Gastrocnemius medialis (tissue), 4 donors: ENCODE measurements at places on chromosomes 7 and 10.

GRCh38 chr10:126090443-126090842 is 194.1 kb downstream of the FANK1 start:
- DNase-seq: no peak

- no peak for DNase-seq
Observed at GRCh38 chr10:120765226-120765803, 85.8 kb upstream of the WDR11 start.

DNA sequence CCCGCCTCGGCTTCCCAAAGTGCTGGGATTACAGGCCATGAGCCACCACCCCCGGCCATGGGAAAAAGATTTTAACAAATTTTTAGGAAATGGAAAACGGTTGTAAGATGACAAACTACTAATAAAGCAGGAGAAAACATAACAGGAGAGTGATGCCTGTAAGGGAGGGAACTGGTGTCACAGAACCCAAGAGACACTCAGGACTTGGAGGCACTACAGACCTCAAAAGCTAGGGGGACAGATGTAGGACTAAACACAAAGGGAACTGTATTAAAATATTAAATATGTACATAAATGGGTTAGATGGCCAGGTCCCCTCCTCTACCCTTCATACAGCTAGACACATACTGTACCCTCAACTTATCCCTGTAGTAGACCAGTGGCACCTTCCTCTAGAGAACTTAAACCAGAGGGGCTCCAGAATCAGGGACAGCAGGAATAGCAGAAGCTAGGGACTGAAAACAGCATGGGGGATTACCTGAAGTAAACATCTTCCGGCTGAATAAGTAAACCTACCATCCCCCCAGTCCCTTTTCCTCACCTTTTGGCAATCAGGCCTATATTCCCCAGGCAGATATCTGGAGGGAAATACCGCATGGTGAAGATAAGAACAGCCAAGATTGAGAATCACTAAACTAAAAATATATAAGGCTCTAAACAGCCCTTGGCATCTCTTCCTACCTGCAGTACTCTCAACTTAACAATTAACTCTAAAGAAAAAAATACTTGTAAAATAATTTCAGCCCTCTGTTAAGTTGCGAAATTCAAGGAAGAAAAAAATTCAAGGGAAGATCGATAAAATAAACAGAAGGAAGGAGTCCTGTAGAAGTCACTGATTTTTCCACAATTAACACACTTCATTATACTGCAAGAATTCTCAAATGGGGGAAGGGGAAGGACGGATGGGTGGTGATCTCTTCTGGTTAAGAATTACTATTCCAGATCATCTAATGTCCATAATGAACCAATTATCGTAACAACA is 15.5 kb downstream of the TM9SF3 start:
- DNase-seq: no peak

- no peak for DNase-seq
Observed at GRCh38 chr7:131321656-131322055, 6.0 kb upstream of the MKLN1 start.

DNA sequence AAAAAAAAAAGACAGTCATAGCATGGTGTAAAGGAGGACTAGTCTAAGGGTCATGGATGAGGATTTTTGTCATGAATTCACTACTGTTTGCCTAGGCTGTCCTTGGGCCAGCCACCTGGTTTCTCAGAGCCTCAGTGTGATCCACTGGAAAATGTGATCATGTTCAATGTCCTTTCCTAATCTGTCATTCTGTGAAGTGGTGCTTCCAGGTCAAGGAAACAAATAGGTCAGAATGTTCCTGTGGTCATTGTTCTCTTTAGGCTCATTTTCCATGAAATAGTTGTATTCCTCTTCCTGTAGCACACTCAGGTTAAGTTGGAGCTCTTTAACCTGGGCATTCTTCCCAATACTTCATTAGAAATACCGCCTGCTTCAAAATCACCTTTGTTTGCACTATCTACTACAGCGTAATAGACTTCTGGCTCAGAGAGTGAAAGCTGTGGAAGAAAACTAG is 16.5 kb downstream of the CD36 start:
- DNase-seq: no peak

- no peak for DNase-seq
Observed at GRCh38 chr7:129169171-129169671, 19.2 kb upstream of the SMO start.

DNA sequence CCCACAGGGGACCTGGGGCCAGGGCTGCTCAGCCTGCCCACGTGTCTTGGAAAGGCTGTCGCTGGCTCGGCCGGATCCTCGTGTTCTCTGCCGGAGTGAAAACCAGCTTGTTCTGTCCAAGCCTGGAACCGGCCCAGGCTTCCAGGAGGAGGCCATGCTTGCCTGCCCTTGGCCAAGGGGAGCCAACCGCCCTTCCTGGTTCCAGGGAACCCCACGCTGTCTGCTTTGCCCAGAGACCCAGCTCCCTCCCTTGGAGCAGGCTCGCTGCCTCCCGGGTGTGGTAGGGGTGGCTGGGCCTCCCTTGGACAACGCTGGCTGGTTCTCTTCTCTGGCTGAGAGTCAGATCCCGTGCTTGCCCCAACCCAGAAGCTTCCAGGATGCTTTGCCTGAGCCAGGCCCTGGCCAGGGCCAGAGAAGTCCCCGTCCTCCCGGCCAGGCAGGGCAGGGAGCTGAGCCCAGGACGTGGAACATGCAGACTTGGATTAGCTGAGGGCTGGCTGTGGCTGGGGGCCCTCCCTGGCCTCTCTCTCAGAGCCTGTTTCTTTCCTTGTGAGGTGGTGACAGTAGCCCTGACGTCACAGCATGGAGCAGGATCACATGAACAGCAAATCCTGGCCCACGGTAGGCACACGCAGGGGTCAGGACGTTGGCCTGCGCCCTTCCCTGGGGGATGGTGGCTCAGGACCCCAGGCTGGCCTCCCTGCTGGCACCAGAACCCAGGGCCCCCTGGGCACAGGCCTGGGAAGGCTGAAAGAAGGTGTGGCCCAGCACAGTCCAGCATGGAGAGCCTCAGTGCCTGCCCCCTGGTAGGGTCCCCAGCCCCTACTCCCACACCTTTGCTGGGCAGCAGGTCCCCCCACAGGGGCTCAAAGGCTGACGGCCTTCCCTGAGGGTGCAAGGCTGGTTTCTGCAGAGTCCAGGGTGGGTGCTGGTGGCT is 67.5 kb downstream of the PWWP2B start:
- DNase-seq: peak; percentile 93

DNA sequence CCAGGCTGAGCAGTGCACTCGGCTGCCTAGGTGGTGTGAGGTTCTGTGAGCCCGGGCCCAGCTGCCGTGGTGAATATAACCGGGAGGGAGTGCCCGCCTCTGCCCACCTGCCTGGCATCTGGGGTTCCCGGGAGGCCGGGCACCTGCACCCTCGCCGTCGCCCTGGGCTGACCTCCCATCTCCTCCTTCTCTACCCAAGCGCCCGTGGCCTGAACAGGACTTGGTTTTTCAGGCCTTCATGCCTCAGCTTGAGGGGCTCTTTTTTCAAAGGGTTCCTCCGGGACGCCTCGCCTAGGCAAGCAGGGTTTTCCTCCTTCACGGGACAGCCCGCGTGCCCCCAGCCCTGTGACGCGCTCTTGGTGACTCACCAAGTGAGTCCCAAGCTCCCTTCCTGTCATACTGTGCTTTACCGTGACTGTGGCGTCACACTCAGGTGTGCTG is 9.9 kb downstream of the INPP5A start:
- no peak for DNase-seq

- DNase-seq: no peak
Observed at GRCh38 chr10:124025152-124025551, 68.2 kb downstream of the CHST15 start.

DNA sequence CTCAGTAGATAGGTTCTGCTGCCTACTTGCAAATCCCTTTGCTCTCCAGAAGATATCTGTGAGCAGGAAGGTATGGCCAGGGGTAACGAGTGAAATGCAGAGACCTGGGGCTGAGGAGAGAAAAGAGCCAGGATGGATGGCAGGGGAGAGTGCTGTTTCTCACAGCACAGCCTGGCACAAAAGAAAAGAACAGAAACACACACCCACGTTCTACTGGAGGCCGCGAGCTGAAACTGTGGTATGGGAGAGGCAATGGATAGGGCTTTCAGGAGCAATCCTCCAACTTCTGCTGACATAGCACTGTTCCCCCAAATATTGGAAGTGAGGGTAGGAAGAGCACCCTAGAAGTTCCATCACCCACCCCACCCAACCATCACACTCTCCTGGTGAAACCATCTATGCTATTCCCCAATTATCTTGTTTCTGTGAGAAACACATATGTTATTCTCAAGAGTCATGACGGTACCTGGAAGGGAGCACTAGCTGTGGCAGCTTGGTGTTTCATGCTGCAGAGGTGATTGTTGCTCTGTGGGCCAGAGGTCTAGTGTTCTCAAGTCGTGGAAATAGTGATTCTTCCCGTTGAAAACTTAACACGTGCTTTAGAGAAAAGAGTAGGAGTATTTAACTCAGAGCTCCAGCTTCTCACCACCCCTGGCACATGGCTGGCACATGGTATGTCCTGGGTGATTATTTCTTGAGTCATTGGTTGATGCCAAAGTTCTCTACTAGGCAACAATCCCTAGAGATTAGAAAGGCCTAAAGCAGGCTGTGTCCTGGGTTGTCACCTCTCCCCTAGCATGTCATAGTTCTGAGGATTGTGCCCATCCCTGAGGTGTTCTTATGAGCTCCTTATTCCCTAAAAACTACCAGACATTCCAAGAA is 198.3 kb downstream of the PLXNA4 start:
- DNase-seq: no peak

GRCh38 chr10:93261961-93262610 is 188.4 kb downstream of the CYP26A1 start:
- DNase-seq: no peak

DNA sequence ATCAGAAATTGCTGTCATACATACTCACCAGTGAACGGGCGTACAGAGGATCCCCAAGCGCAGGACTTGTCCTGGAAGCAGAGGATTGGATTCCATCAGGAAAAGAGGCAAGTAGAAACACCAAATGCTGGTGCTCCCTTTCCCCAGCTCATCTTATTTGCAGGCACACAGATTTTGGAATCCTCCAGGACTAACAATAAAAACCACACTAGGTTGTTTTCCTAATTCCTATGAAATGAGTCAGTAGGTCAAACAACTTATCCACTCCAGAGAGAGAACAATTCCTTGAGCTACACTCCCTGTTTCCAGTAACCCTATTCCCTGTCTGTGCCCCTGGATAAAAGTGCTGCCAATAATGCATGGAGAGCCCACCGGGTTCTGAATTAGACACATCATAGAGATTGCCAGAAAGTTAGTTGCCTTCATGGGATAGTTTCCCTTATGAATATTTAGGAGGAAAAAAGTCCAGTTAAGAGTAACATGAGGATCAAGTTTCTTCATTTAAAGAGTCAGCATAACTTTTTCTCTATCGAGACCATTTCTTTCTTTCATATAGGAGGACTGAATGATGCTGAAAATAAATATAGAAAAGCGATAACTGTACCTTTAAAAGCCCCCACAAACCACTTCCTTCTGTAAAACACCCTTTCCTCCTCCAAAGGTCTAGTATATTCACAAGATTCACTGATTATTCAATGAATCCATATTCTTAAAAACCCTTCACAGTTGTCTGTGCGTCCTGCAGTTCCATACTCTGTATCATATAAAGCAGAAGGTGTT is 178.3 kb upstream of the KLF14 start:
- no peak for DNase-seq

DNA sequence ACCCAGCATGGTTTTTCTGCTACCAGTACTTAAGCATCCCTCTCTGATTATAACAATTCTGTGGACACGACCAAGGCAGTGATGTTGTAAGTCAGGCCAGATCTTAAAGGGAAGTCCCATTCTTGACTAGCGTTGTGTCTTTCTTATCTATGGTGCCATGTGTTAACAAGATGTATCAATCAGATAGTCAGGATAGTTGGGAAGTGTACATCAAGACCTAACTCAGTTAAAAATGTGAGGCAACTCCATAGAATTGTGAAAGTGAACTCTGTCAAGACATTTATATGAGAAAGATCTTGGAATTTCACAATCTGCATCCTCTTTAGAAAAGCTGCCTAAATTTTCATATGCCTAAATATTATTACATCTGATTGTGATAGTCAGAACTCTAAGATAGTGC is 341.7 kb upstream of the SEMA3D start:
- DNase-seq: no peak

DNA sequence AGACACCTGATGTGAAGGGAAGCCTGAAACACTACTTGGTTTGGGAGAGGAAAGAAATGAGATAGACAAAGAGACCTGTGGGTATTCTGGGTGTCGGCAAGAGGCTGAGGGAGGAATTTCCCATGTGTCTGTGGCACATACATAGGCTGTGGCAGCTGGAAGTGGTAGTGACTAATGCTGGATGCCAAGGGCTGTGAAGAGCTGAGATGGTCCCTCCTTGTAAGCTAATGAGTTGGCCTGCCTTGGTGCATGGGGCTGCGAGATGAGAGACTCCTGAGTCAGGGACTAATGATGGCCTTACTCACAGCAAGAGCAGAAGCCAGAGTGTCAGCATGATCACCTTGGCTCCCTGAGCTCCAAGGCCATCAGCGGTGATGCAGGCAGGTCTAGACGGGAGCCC is 119.0 kb upstream of the EEPD1 start:
- DNase-seq: no peak

DNA sequence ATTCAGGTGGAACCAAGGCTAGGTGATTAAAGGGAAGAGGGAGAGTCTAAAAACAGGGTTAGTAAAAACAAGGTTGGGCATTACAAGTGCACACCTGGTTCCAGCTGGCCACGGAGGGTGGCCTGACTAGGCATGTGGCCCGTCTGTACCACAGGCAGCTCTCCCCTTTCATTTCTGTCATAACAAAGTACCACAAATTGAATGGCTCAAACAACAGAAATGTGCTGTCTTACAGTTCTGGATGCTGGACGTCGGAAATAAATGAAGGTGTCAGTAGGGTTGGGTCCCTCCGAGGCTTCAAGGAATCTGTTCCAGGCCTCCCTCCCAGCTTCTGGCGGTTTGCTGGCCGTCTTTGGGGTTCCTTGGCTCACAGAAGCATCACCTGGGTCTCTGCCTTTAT is 13.4 kb upstream of the WDR86 start:
- peak; percentile 0 for DNase-seq
